CD4-positive, alpha-beta T cell treated with Interleukin-6 at 100 ng/mL for 8 hours (primary cell): ENCODE measurements at places on chromosomes 7 and 10.
A peak's percentile ranks its signal among the peaks of the same experiment; 100 is the strongest.

DNA sequence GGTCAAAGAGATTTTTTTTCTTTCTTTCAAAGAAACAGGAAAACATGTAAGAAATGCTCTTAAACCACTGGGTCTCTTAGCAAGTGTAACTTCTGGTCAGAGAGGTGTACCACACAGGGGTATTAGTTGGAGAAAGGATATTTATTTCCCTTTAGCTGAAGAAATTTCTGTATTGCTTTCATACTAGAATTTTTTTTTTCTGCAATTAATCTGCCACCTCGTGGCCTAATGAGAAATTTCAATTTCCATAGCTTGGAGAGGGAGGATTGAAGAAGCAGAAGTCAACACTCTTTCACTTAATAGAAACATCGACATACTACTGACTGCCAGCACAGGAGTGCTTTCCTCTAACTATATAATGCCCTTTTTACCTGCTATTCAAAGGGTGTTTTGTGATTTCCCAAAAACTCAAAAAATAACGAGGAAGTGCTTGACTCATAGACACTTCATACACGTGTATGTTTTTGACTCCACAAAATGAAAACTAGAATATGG lies 177.6 kb upstream of the NAMPT start:
- no peak for DNase-seq

DNA sequence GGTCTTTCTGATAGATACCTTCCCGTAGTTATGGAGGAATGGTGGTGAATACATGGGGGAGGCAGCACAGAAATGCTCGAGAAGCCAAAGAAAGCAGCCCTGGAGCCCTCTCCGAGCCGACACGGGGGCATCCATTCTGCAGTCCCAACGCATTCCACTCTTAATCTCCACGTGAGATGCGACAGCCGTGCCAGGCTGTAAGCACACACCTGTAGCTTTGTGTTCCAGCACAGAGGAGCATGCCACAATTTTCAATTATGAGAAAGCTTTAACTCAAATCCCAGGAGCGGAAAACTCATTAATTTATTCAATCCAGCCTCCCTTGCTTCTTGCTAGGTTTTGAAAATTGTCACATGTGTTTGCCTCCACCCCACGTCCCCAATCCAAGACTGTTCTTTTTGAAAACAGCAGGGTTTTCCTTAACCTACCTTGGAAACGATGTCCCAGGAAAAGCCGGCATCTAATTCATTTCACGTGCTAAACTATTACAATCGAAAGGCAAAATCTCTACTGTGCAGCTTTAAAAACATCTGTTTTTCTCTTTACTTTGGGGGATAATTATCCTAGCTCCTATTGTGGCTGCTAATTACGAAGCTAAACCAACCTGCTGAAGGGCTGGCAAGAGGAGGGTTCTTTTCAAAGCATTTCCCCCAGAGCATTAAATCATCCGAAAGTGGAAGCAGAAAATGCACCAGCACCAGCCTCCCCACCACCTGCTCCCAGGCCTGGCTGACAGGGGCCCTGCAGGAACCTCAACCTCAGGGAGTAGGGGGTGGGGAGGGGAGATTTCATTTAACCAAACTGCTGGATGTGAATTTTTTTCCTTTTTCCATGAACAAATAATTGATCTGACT lies 56.0 kb upstream of the CHST15 start:
- DNase-seq = no peak

GRCh38 chr7:79272066-79272669 lies 181.3 kb downstream of the MAGI2 start:
- no peak for DNase-seq

- DNase-seq = no peak
Measured at GRCh38 chr10:98260350-98260749, 7.6 kb downstream of the LOXL4 start.

- DNase-seq = no peak
Measured at GRCh38 chr7:79236352-79237028, 217.0 kb downstream of the MAGI2 start.

- peak; percentile 82 for DNase-seq
Measured at GRCh38 chr10:43816351-43817321, 168.0 kb upstream of the ZNF32 start.

DNA sequence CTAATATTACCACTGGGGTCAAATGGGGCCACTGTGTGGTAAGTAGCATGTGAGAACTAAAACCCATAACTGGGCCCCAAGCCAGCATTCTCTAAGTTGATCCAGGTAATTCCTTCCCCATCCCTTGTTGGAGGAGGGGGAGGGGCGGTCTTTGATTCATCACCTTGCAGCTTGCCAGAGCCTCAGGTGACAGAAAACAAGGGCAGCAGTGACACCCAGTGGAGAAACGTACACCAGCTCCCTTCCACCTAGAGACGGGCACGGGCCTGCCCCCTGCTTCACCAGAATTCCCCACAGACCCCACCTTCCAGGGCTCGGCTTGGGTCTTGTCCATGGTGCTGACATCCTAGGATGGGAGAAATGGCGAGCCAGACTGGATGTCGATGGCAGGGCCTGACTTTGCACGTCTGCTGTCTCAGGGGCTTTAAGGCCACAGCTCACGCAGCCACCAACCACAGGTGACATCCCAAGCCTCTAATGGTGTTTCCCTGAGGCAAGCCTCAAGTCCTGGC lies 102.0 kb downstream of the STRA8 start:
- DNase-seq = no peak

DNA sequence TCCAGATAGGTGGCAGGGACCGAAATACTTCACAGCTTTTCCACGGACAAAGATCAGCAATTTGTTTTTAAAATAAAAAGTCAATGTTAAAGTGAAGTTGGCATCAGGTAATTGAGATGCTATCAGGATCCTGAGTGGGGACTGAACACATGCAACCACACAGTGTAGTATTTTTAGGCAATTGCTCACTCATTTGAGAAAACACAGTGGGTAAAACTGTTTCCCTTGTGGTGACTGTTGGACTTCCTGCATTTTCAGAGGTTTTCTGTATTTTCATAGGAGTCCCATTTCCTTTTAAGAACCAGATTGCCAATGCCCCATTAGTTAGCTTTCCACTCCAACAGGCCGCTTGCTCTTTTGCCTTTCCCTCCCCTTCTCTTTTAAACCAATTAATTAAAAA lies 159.5 kb upstream of the ZNF32 start:
- peak; percentile 15 for DNase-seq

- no peak for DNase-seq
Measured at GRCh38 chr7:48217753-48218152, 46.5 kb downstream of the ABCA13 start.

GRCh38 chr7:18289788-18290187 lies 205.8 kb upstream of the HDAC9 start:
- DNase-seq = no peak

DNA sequence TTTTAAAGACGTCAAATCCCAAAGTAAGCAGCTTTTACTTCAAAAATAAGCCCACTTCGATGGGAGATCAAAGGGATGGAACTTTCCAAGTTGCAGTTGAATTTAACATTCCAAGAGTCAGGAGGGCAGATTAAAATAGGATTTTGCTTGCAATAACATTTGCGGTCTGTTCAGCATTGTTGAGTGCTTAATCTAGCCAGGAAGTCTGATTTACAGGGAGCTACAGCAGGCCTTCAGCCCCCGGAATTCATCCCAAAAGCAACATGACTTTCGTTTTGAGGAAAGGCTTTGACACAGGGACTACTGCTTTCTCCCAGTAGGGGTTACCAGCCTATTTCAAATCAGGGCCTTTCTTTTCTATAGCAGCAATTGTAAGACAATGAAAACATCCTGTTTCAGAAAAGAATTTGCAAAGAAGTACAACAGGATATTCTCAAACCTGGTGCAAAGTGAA lies 279.6 kb upstream of the PITRM1 start:
- DNase-seq = peak; percentile 23

- DNase-seq = no peak
Measured at GRCh38 chr10:93445978-93446720, 36.0 kb downstream of the MYOF start.

- DNase-seq = no peak
Measured at GRCh38 chr7:36349626-36350025, 40.0 kb upstream of the ANLN start.

DNA sequence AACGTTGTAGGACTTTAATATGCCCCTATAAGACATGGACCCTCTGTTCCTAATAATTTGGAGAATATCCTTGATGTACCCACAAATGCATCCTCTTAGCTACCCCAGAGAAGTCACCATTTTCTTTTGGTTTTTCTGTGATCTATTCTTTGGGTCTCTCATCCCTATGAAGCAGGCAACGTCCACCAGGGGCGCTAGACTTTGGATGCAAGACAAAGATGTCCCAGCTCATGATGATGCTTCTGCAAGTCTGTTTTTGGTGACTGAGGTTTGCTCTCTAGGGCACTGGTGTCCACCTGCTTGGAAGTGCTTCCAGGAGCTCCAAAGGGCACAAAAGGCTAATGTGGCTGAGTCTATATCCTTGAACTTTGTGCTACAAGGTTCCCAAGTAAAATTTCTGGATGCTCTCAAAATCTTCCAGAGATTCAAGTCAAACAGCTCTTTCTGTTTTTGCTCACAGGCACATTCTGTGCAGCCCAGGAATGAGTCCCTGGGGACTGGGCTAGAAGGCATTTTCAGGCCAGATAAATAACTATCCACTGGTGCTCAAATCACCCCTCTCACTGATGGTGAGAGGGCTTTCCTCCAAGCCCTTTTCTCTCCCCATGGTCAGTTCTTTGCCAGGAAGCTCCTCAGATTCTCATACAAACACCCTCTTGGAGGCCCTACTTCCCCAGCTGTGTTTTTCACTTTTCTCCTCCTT lies 166.4 kb downstream of the C7orf25 start:
- DNase-seq = no peak

DNA sequence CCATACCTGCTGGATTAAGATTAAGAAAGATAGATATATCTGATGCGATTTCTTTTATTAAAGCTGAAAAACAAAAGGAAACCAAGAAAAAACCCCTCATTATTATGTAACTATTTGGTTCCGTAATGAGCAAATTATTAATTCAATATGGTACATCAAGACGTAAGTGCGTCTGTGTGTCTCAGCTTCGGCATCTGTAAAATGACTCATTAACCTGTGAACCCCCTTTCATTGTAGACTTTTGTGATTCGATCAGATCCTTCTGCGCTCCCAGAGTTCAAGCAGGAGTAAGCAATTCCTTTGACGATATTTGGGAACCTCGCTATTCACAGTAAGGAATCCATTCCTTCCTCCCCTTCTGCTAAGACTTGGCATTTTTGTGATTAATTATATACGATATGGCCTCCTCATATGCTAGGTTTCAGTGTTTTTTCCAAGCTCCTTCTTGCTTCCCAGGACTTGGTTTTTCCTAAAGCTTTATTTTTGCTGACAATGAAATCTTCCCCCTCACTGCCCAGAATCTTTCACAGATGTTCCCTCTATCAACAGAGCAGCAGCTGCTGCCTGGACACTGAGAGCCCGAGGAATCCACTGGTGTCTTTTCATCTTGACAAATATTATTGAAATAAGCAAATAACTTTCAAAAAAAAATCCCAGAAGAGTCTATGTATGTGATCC lies 171.7 kb upstream of the CELF2 start:
- no peak for DNase-seq

- no peak for DNase-seq
Measured at GRCh38 chr7:70638158-70639107, 493.5 kb upstream of the GALNT17 start.

GRCh38 chr10:126687121-126687606 lies 16.7 kb upstream of the C10orf90 start:
- no peak for DNase-seq

DNA sequence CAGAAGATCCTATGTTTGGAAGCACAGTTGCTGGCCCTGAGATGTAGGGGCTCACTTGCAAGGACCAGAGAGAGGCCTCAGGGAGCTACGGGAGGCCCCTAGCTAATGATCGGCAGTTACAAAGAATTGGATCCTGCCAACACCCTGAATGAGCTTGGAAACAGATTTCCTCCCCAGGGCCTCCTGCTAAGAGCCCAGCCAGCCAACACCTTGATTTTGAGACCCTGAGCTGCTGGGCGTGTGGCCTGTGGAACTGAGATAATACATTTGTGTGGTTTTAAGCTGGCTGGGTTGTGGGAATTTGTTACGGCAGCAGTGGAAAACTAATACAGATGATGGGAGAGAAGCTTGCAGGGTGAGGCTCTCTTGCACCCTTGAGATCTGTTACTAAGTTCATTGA lies 3.9 kb downstream of the DOCK1 start:
- no peak for DNase-seq

DNA sequence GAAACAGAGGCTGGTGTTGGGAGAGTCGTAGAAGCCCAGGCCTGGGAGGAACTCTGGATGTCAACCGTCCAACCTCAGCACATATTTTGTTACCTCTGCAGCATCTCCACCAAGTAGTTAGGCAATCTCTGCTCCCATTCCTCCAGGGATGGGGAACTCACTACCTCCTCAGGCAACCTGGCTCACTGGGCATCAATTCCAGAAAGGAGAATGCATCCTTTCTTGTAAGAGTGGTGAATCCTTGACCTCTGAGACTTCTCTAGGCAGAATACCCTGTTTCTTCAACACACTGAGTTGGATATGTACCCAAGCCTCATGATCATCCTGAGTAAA lies 136.7 kb upstream of the ZMIZ1 start:
- DNase-seq = no peak

GRCh38 chr10:75057680-75058079 lies 53.8 kb upstream of the SAMD8 start:
- no peak for DNase-seq

DNA sequence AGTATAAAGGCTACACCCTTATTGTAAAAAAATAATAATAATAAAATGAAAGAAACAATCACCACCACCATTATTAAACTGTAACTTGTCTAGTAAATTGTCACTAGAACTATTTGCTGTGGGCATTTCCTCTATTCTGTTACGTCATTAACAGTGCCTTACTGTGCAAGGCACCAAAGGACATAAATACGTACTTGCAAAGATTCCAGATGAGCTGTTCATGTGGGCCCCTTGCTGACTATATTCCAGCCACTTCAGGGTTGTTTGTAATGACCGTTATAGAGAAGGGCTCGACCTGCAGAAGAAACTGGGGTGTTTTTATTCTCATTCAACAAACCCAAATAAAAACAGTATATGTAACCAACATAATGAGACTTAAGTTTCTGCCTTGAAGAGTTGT lies 60.4 kb downstream of the KLRG2 start:
- DNase-seq = no peak

- no peak for DNase-seq
Measured at GRCh38 chr10:101607124-101607523, 19.0 kb downstream of the DPCD start.

DNA sequence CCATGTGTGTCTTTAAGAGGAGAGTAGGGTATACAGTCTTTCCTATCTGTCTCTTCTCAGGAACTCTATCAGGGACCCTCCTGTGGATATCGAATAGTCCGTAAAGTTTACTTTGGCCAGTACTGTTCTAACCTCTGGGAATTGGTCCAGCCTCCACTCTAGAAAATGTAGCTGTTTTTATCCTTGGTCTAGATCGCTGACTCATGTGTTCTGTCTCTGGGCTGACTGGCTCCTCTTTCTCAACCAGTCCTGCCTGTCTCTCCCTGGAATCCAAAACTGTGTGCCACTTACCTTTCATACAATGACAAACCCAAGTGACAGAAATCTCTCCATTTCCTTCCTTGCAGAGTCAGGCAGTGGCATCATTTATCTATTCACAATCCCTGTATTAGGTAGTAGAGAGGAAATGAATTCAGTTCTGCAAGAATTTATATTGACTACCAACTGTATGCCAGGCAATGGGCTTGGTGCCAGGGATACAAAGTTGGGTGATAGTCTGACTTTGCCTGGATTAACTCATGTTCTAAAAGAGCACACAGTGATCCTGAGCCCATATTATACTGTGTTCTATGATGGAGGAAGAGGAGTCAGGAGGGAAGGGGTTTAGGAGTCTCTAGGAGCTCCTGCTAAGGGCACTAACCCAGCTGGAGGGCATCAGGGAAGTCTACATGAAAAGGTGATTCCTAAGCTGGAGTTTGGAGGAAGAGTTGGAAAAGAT lies 232.7 kb downstream of the LRMDA start:
- no peak for DNase-seq
